ENCODE measurements at places on chromosomes 2 and 18.

DNA sequence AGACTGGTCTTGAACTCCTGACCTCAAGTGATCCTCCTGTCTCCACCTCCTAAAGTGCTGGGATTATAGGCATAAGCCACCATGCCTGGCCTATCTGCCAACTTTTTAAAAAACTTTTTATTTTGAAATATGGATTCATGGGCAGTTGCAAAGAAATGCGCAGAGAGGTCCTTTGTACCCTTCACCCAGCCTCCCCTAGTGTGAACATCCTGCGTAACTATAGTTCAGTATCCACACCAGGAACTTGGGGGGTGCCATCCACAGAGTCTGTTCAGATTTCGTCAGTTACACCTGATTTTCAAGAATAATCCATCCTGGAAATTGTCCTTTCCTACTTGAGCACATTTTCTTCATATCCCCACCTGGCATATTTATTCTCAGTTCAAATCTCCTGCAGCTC is 33.0 kb downstream of the EFR3B start:
- DNase-seq: no peak

GRCh38 chr2:48089644-48090043 is 183.3 kb upstream of the FBXO11 start:
- no peak for DNase-seq

- peak; percentile 23 for DNase-seq
Measured at GRCh38 chr18:75256376-75256775, 45.8 kb downstream of the TSHZ1 start.

GRCh38 chr2:130837811-130838565 is 1.3 kb downstream of the ARHGEF4 start:
- DNase-seq: no peak

DNA sequence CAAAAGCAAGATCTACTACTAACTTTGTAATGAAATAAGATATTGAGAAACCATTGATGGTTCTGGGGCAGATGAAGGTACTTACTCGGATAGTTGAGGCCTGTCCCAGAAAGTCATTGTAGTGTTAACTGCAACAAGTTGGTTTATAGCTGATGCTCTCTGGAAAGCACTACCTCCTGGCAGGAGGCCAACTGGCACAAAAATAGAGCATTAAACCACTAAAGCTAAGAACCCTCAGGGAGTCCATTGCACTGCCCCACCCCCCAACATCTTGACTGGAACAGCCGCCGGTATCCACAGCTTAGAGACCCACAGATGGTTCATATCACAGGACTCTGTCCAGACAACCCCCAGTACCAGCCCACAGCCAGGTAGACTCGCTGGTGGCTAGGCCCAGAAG is 552.5 kb upstream of the CRIM1 start:
- DNase-seq: no peak

GRCh38 chr18:46484971-46485370 is 172.0 kb downstream of the LOXHD1 start:
- DNase-seq: no peak

DNA sequence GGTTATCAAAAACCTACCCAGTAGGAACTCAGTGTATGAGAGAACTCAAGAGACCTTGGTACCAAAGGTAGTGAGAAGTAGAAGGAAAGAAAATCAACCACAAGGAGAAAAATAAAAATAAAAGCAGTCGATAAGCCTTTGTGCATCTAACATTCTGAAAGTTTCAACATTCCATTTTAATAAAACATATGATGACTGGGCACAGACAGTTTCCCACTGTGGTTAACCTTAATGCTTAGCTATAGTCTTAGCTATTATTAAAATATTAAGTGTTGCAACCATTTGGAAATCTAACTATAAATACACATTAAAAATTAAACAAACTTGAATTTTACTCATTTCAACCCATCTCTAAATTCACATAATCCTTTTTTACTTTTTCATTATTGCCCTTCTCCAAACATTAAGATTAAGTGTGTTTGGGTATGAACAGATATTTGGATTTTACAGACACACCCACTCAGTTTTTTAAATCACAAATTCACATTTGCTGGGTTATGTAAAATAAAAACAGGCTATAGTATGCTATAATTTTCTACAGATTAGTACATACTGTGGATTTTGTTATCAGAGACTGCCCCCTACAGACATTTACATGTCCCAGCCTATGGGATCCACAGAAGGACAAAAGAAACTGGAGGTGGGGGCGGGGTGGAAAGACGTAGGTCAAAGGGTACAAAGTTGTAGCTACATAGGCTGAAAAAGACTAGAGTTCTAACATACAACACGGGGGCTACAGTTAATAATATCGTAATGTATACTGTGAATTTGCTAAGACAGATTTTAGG is 32.8 kb downstream of the SRBD1 start:
- peak; percentile 72 for DNase-seq

- no peak for DNase-seq
Measured at GRCh38 chr2:183001948-183002347, 36.3 kb downstream of the NCKAP1 start.

GRCh38 chr2:191486584-191487320 is 191.2 kb upstream of the NABP1 start:
- peak; percentile 100 for DNase-seq

DNA sequence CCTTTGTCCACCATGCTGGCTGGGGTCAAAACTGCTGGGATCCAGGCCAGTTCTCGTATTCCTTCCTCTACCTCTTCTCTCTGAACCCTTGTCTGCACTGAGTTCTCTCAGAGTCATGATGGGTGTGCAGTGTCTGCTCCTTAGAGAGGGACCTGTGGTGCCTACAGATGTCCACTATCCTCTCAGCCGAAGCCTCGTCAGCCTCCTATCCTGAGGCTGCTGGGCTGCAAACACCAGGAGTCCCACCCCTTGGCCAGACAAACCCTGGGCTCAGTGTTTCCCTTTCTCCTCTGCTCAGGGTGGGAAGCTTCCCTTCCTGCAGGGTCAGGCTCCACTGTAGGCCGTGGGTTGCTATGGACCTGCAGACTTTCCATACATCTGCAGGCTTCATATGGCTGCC is 2.3 kb downstream of the INPP5D start:
- DNase-seq: no peak

DNA sequence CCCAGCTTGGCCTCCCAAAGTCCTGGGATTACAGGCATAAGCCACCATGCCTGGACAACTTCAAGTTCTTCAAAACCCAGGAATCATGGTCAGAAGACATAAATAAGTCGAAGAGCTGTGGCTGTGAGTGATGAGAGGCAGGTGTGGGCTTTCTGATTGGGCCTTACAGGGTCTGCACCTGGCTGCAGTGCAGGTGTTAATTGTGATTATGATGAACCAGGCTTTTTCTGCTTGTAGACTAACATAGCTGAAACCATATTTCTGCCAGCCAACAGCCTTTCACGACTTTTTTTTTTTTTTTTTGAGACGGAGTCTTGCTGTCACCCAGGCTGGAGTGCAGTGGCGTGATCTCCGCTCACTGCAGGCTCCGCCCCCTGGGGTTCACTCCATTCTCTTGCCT is 14.9 kb upstream of the DTNB start:
- DNase-seq: no peak

DNA sequence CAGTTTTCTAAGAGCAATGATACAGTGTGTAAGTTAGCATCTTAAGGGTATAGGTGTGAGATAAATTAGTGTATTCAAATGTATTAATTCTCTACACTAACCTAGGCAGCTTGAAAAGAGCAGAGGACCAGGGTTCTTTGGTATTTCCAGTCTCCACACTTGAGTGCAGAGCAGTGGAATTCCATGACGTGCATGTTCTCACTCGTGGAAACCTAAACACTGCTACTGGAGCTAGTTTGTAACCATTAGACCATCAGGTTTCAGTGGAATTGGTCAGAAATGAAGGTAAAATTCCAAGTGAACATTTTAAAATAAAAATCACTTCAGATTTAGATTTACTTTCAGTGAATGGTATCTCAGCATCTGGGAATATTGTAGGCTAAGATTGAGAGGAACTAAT is 9.0 kb downstream of the SPTBN1 start:
- DNase-seq: peak; percentile 14

GRCh38 chr2:66832646-66833435 is 397.9 kb downstream of the MEIS1 start:
- peak; percentile 90 for DNase-seq

DNA sequence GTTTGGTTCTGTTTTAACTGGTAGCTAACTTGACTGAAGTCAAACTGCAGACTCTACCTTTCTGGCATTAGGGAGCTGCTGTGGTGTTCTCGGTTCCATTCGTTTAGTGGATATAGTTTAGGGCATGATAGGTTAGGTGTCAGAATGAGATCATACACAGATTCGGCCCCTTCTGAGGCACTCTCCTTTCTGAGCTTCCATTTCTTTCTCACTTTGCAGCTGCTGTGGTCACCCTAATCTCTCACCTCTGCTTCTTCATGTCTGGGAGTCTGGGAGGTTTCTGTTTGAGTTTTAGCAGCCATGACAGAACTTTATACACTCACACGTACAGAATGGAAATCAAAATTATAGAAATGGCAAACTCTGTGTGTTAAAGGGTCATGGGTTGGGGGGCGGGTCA is 122.8 kb downstream of the ATP9B start:
- DNase-seq: no peak

DNA sequence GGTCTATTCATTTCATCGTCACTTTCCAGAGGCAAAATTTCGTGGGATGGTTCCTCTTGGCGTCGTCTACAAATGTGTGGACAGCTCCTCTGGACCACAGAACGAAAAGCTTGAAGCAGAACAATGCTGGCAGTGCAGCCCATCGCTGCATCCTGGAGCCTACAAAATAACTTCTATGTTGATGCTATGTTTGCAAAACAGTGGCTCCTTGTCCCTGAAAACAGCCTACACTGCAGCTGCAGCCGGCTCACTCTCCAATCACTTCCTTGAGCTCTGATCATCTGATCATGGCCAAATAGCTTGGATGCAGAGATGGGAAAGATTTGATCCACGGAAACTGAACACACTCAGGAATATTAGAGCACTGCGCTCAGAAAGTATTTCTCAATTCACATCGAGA is 60.0 kb downstream of the DOCK10 start:
- peak; percentile 66 for DNase-seq

All from fibroblast of lung (primary cell).